Activated CD8-positive, alpha-beta memory T cell treated with anti-CD3 and anti-CD28 coated beads for 4 hours (primary cell): ENCODE measurements at places on chromosomes 1 and 21.

- DNase-seq: no peak
Observed at GRCh38 chr1:227742738-227743715, 7.8 kb downstream of the SNAP47 start.

GRCh38 chr1:25245809-25246599, 1.2 kb downstream of the RSRP1 start:
- DNase-seq: no peak

GRCh38 chr21:39073063-39073462, 110.2 kb downstream of the PSMG1 start:
- no peak for DNase-seq

DNA sequence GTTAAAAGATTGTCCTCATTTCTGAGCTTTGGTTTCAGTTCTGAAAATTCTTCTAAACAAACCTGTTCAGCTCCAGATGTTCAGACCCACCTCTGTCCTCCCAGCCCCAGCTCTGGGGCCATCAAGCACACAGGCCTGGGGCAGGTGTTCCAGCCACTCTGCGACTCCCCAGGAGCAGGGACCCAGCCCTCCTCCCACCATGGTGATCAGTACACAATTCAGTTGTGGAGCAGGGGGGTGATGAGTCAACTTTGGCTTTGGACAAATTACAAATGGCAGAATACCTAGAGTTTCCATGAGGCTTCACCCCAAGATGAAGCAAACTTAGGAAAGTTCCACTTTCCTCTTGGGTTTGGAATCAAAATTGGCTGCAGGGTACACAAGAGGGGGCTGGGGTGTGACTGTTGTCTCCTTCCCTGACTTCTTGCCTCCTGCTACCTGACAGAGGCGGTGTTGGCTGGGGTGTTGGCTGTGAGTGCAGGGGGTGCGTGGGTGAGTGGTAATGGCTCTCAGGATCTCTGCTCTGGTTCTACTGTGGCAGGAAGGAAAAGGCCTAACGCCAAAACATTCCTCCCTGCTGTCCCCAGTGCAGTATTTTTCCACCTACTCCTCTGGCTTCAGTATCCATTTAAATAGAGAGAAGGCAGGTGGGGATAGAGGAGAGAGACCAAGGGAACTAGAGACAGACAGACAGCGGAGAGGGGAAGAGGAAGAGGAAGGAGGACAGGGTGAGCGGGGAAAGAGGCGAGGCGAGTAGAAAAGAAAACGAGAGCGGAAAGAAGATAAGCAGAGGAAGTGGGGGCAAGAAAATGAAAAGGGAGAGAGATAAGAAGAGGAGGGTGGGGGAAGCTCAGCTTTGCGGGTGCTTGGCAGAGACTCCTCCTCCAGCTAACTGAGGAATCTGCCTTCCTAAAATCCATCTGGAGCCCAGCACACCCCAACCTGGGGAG, 20.6 kb upstream of the LRRN2 start:
- DNase-seq: no peak

- DNase-seq: no peak
Observed at GRCh38 chr1:231602673-231602984, 24.0 kb upstream of the DISC1 start.

DNA sequence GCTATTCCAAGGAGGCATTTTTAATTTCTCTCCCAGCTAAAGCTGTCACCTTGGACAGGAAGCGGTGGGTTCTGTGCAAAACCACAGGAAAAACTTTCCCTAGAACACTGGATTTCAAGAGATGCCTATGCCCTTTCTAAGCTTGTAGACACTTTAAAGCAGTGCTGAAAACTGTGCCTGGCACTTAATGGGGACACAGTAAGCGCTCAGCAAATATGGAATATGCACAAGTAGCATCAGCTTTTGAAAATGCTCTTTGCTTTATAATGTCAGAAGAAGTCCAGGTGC, 50.9 kb upstream of the TARBP1 start:
- no peak for DNase-seq
